ENCODE measurements at places on chromosomes 6 and 20.

GRCh38 chr6:74782346-74782745 lies 423.5 kb downstream of the COL12A1 start:
- no peak for DNase-seq

GRCh38 chr6:142802124-142802523 lies 142.9 kb downstream of the HIVEP2 start:
- DNase-seq, result peak; percentile 32

- no peak for DNase-seq
Measured at GRCh38 chr20:59996108-59996507, 37.9 kb downstream of the CDH26 start.

GRCh38 chr6:29790626-29791025 lies 37.0 kb upstream of the HLA-G start:
- DNase-seq, result no peak

GRCh38 chr6:105781248-105781647 lies 304.9 kb upstream of the PRDM1 start:
- DNase-seq, result peak; percentile 58

GRCh38 chr20:3560578-3560977 lies 89.8 kb downstream of the ATRN start:
- no peak for DNase-seq

DNA sequence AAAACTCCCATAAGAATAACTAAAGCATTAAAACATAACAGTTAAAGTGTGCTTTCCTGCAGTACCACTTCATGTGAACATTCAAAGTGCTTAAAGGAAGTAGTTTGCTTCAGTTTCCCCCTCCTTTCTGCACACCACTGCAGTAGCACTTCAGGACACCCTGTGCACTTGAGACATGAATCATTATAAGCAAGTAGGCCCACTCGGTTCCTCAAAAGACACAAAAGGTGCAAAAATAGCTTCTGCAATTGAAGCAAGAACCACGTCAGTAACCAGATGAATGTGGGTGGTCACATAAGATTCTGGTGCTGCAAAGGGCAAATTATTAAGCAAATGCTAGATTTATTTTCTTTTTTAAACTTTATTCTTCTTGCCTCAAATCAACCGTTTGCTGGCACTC lies 160.6 kb downstream of the HIVEP2 start:
- DNase-seq, result no peak

DNA sequence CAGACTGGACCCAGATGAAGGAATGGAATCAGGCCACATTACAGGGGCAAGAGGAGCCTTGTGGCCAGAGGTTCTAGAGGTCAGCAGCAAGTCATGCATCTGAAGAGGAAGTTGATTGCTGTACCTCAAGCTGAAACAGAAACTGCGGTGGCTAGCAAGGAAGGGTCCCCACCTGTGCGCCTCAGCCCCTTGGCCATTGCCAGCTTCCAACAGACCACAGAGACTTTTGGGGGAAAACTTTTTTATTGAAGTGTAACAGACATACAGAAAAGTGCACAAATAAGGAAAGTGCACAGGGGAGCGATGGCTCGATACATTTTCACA lies 26.8 kb upstream of the SLC9A8 start:
- no peak for DNase-seq

DNA sequence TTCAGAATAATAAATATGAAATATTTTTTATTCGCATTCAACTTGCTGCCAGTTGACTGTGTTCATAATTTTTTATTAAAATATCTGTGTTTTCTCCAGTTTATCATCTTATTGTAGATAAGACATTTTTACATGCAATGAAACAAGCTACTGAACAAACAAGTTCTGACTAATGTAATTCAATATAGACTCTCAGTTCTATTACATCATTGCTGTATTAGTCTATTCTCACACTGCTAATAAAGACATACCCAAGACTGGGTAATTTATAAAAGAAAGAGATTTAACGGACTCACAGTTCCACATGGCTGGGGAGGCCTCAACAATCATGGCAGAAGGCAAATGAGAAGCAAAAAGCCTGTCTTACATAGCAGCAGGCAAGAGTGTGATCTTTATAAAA lies 1357.7 kb upstream of the CITED2 start:
- DNase-seq, result no peak

DNA sequence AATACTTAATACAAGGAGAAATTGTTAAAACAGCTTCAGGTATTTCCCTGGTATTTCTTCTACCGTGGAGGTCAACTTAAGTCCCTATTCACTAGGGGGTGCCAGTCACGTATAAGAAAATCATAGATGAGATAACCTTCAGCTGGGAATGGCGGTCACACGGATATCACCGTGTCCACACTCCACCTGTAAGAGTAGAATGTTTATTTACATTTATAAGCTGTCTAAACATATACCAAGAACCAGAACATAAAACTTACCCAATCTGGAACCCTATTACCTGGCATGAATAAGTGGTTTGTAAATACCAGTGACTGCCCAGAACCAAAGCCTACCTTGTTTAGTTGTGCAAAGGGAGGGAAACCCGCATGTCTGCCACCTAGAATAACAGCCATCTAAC lies 1.9 kb upstream of the ELOVL4 start:
- DNase-seq, result no peak

GRCh38 chr6:101826678-101827077 lies 433.2 kb downstream of the GRIK2 start:
- no peak for DNase-seq

GRCh38 chr20:62080249-62080990 lies 14.7 kb upstream of the TAF4 start:
- DNase-seq, result no peak

DNA sequence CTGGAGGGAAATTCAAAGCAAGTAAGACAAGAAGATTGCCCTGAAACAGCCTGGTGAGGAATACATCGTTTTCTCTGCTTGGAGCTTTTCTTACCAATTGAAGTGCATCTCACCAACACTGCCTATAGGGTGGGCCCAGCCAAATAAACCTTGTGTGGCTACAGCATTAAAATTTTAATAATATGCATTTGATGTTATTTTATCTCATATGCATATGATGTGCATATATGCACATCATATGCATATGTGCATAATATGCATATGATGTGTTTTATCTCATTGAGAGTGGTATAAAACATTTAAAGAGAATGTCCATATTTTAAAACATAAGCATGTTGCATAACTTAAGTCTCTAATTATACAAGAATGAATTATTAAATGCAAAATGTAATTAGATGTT lies 328.6 kb upstream of the ARID1B start:
- DNase-seq, result no peak

GRCh38 chr20:62624325-62624690 lies 18.0 kb upstream of the SLCO4A1 start:
- no peak for DNase-seq

- DNase-seq, result no peak
Measured at GRCh38 chr20:21315138-21315537, 12.0 kb downstream of the XRN2 start.

DNA sequence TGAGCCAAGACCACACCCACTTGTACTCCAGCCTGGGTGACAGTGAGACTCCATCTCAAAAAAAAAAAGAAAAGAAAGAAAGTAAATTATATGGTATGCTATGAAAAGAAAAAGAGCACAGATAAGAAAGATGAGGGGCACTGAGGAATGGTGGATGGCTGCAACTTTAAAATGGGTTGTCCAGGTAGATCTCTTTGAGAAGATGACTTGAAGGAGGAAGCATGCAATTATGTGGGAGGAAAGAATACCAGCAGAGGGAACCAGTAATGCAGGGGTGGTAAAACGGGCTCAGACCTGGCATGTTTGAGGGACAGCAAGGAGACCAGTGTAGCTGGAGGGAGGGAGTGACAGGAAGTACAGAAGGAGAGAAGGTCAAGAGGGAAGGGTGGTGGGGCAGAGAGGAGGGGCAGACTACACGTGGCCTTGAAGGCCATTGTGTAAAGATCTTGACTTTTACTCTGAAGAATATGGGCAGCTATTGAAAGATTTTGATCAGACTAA lies 22.3 kb downstream of the LINC00237 start:
- DNase-seq, result no peak

DNA sequence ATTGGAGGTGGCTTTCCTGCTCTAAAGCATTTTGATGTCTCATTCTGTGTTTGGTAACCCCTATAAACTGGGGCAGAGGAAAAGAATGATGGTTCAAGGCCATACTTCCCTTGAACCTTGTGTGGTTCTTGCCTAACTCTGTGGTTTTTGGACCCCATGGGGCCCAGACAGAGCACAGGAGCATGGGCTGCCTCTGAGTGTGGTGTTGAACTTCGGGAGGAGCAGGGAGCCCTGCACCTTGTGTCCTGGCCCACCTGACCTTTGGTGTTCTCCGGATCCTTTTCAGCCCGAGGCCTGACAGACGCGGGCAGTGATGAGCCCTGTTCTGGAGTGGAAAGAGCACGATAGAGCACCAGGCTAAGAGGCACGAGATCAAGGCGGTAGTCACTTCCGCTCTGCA lies 18.8 kb downstream of the TMEM74B start:
- no peak for DNase-seq

DNA sequence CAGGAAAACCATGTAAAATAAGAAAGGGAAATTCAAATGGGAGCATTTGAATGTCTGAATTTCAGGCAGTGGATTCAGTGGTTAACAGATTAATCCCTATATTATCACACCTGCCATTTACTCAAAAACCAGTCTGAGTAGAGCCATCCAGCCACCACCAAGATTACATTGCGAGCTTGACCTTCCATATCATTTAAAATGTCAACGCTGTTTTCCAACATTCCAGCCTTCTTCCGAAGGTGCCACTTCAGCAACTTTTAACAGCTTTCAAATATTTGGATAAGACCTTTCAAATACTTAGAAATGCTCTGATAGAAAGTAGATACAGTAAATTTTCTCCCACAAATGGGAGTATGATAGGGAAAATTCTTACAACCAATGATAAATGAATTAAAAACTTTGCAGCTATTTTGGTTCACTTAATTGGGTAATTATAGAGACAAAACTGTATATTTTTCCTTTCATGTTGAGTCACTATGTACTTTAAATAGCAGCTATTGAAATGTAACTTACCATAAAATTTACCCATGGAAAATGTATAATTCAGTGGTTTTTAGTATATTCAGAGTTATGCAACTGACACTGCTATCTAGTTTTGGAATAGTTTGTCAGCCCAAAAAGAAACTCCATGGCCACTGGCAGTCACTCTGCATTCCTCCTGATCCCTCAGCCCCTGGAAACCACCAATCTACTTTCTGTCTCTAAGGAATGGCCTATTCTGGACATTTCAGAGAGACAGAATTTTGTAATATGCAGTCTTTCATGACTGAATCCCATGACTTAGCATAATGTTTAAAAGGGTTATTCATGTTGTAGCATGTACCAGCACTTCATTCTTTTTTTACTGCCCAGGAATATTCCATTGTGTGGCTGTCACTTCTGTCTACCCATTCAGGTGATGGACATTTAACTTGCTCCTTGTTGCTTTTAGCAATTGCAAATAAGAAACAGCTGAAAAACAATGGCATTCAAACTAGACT lies 21.5 kb downstream of the EZR start:
- DNase-seq, result no peak

- no peak for DNase-seq
Measured at GRCh38 chr6:158040051-158040803, 58.6 kb downstream of the SYNJ2 start.

- DNase-seq, result no peak
Measured at GRCh38 chr6:43292763-43293318, 5.2 kb upstream of the SLC22A7 start.

GRCh38 chr6:111759331-111759835 lies 113.9 kb downstream of the FYN start:
- no peak for DNase-seq

- DNase-seq, result no peak
Measured at GRCh38 chr20:45944151-45944964, 9.9 kb downstream of the PCIF1 start.

DNA sequence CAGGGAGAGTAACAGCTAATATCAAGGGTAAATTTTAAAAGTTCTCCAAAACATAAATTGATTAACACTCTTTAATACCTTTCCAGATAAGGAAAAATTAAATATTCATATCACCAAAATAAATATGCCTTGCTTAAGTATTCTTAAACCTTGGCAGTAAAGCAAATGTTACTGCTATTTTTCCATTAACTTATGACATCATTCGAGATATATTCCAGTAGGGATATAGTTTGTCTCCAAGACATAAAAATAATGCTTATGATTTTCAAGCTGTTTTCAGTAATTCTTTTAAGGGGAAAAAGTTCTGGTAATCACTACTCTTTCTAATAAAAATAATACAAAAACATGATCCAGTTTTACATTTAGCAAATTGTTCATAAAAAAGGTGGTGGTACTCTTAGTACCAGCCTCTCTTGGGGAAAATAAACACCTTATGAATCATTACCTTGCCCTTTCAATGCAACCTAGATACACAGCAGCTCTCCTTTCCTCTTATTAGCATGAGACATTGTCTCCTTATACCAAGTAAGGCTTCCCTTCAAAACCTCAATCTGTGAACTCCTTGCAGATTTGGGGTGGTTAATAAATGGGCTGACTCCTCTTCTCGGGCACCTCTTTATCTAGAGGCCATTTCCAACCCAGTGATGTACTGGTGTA lies 31.5 kb upstream of the LTV1 start:
- no peak for DNase-seq

DNA sequence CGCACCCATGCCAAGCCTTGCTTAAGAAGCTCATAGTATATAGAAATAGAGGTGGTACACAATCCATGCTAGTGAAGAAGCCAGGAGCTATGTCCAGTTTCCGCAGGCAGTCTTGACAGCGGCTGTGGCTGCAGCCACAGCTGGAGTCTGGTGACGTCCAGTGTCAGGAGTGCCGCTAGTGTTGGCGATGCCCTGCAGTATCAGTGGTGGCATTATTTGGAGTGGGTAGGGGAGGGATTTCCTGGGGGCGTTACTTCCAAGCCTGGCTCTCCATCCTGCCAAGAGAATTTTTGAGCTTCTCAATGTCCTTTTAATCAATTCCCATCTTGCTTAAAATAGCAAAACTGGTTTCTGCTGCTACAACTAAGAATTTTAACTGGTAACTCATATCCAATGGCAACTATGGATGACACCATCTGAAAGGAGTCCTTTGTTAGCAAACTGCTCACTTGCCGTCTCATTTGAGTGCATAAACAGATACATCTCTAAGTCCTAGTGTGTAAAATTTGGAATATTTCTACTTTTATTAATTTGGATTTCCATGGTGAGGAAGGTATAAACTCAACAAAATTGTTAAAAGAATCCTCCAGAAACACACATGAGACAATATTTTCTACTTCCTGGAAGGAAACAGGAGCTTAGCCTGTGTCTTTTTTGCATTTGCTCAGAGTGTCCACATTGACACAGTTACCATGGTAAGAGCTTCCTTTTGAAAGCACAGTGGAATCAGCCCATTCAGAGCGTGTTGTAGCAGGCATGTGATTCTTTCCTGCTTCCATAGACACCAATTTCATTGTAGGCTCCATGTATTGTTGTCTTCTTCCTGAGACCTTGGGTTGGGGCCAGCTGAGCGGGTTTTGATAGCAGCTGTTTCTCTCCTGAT lies 44.6 kb upstream of the PXDC1 start:
- DNase-seq, result no peak

DNA sequence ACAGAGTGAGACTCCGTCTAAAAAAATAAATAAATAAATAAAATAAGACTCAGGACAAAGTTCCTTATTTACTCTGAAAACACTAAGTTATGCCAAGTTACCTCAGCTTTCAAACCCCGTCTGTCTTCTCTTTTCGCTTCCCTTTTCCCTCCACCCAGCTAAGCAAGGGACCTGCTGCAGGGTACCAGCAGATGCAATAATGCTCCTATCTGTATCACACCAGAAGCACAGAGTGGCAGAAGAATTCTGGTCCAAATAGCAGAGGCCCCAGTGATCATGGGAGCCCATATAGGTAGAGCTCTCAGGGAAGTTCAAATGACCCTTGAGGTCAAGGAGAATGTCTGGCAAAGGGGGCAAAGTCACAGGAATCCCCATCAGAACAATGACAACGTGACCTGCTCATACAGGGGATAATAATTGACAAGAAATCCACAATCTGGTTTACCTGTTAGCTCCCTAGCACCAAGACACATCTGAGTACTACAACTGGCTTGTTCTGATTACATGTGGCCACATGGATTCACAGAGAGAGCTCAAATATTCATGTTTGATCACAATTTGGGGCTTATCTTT lies 8.7 kb downstream of the GCM1 start:
- no peak for DNase-seq

Data from stimulated activated CD4-positive, alpha-beta T cell treated with anti-CD3 and anti-CD28 coated beads, Interleukin-12 subunit alpha, Interleukin-12 subunit beta, amount 100 ng/mL, for 4 hours (primary cell).